Caudate nucleus (tissue), 63 donors: ENCODE measurements at places on chromosomes 7 and 10.

DNA sequence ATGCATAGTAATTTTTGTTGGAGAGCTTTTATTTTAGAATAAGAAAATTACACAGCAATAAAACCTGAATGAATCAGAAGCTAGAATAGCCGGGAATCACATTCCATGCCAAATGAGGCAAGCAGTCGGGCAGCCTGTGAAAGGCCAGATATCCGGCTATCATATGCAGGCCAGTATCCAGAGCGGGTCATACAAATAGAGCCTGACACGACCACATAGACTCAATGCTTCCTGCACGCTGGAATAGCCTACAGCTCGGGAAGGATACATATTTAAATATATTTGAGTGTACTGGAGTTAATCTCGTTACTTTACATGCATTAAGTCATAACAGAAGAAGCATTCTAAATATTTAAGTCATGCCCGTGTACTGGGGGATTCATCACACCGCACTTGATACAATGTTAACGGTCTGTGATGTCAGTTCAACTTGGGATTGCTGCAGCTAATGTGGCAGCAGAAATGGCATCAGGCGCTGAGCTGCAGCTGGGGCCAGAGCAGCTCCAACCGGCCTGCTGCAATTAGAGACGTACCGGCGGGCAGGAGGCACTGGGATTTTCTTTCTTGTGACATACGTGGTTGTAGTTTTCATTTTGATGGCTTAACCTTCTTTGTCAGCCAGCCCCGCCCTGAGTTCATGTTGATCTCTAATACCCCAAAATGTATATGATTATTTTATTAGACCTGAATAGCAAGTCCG, 112.0 kb downstream of the EBF3 start:
- DNase-seq = no peak

DNA sequence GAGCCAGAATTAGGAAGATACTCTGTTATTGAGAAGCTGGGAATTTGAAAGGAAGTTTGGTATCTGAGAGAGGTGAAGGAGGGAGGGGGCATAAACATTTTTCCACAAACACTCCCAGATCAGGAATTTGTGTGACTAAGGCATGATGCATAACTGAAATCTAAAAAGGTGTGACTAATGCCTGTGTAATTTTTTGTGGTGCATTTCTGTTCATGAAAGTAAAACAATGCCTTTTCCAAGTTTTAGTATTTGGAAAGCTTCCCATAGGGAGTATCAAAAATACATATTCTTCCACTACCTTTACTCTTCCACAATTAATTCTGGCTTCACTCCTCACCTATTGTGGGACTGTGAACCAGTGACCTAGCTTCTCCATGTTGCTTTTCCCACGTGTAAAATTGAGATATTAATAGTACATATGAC, 56.4 kb upstream of the CAV2 start:
- no peak for DNase-seq

DNA sequence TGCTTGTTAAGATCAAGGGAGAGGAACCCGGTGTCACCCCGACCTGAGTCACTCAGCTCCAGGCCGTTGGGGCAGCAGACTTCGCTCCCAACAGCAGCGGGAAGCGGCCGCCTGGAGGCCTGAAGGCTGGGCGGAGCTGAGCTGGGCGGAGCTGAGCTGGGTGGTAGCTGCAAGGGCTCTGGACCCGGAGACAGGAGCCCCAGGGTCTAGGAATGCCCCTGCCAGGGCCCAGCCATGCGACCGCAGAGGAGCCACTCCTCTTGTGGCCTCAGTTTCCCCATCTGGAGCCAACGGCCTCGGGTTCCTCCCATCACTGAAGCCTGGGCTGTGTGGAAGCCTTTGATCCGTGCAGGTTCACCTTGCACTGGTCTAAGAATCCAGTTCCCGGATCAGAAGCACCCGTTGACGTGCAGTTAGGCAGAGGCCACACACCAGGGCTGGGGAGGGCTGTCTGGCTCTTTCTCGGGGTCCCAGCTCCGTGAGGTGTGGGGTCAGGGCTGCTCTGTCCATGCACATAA, 21.9 kb upstream of the DPYSL4 start:
- DNase-seq = no peak

GRCh38 chr10:89952325-89952724, 250.9 kb downstream of the KIF20B start:
- DNase-seq = no peak

GRCh38 chr7:134737566-134738345, 41.7 kb upstream of the CALD1 start:
- DNase-seq = no peak

GRCh38 chr10:83945982-83946718, 193.2 kb upstream of the GHITM start:
- DNase-seq = no peak

GRCh38 chr7:2659556-2660358, 28.0 kb downstream of the TTYH3 start:
- no peak for DNase-seq

- DNase-seq = no peak
Measured at GRCh38 chr7:979886-980571, 3.0 kb upstream of the CYP2W1 start.

GRCh38 chr10:55200020-55200419, 399.0 kb upstream of the PCDH15 start:
- no peak for DNase-seq

DNA sequence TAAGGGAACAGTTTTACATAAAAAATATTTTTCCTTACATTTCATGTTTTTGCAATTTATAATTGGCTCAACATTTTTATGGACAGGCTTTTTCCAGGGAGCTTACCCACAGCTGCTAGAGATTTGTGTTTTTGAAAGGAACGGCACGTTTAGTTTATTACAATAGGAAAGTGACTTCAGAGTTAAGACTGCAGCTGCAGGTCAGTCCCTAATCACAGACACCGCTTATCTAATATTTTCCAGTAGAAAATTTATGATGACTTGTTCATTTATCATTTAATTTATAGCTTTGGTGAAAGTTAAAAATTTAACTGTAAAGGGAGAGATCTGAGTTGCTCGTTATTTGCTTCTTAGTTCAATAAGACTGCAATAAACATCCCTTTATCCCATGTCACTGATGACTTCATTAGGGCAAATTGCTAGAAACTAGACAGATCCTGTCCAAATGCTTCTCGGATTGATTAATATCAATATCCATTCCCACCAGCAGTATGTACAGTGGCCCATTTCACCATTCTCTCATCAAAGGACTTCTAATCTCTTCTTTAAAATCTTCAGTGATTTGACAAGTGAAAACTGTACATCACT, 97.0 kb upstream of the ODAD2 start:
- DNase-seq = no peak

GRCh38 chr7:22435720-22436119, 64.3 kb downstream of the STEAP1B start:
- DNase-seq = no peak

- no peak for DNase-seq
Measured at GRCh38 chr10:127526161-127526560, 22.9 kb upstream of the NPS start.
